ENCODE measurements at places on chromosomes 3 and 15.

- no peak for DNase-seq
Observed at GRCh38 chr3:47636225-47636624, 57.6 kb upstream of the CSPG5 start.

GRCh38 chr3:117706756-117707155 lies 997.2 kb downstream of the TUSC7 start:
- no peak for DNase-seq

- peak; percentile 90 for DNase-seq
Observed at GRCh38 chr15:91852741-91853510, 582 bp upstream of the SLCO3A1 start.

DNA sequence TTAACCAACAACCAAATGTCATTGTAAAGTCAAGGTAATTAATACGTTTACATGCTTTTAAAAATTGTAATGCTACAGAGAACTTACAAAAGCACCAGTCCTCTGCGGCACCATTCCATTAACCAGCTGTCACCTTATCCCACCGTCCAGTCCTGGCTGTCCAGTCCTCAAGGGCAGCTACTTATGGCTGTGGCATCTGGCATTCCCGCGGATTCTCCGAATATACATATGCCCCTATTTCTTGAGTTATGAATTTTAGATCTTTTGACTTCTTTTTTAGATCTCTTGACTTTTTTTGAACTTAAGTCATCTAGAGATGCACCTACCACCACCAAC lies 382 bp upstream of the POMGNT2 start:
- DNase-seq = no peak

- no peak for DNase-seq
Observed at GRCh38 chr15:31905054-31905453, 125.3 kb upstream of the CHRNA7 start.

DNA sequence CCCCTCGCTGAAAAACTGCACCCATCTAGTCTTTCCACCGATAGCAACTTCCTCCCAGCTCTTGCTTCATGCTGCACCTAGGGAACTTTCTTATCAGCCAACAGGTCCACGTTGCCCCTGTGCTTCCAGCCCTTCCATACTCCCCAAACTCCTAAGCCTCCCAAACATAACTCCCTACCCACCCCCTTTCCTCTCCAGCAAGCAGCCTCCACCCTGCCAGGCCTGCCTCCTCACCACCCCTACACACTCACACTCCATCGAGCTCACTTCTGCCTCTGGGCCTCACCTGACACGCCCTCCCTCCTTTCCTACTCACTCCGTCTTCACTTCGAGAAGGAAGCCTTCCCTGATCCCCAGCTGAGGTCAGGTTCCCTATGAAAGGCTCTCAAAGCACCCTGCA lies 8.1 kb downstream of the INSYN1 start:
- no peak for DNase-seq

DNA sequence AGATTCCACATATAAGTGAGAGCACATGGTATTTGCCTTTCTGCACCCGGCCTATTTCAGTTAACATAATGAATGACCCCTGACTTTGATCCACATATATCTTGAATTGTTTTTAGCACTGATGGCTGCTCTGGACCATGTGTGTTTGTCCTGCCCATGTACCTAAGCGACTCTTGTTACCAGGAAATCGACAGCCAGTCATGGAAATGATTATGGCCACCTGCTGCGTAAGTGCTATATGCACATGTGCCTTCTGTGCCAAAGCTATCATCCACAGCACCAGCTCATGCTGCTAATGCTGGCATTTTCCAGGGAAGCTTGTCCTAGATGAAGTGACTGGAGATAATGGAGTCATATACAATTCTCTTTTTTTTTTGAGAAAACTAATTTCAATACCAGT lies 103.7 kb downstream of the PEX5L start:
- DNase-seq = no peak

DNA sequence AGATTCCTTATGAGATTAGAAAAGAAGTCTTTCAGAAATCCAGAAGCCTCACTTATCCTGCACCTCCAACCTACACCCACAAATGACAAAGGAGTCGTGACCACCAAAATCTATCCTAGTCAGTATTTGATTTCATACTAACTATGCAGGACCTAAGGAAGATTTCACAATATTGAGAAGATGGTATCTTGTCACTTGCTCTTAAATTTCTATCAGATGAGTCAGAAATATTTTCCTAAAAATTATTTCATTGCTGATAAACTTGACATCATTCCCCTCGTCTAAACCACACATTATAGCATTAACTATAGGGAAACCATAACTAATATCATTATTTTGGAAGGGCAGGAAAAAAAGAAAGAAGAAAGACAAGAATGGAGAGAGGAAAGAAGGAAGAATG lies 138.0 kb upstream of the THBS1 start:
- DNase-seq = no peak
